RPMI7951 (cell line): ENCODE measurements at places on chromosomes 3 and 15. TPM values are rescaled to one million over a fixed set of nuclear protein-coding genes. Genes with fewer than 3 reads are reported as not detected.

Gene PIERCE2
- total RNA-seq = 9.9 and 11.8 TPM in 2 replicates

DNA sequence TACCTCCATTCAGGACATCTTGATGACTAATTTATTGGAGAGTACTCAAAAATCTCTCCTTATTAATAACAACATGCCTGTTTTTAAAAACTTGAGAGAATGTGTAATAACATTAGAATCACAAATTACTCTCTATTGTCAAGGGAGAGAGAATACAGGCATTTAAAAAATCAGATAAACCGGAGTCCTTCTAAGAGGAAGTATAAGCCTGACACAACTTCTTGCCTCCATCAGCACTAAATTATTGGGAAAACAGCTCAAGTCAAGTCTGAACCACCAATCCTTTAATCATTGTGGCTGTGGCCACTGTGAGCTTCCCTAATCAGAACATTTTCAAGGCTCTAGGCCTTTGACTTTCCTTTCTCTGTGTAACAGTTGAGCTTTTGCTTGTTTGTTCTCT lies 38.0 kb downstream of the SSR3 start:
- no peak for DNase-seq

GRCh38 chr3:197499427-197499826 lies 56.3 kb downstream of the BDH1 start:
- DNase-seq = peak; percentile 83

- no peak for DNase-seq
Observed at GRCh38 chr15:87760547-87761314, 495.8 kb downstream of the NTRK3 start.

Gene GPR176
- 44.5 and 50.8 TPM in 2 replicates for total RNA-seq

DNA sequence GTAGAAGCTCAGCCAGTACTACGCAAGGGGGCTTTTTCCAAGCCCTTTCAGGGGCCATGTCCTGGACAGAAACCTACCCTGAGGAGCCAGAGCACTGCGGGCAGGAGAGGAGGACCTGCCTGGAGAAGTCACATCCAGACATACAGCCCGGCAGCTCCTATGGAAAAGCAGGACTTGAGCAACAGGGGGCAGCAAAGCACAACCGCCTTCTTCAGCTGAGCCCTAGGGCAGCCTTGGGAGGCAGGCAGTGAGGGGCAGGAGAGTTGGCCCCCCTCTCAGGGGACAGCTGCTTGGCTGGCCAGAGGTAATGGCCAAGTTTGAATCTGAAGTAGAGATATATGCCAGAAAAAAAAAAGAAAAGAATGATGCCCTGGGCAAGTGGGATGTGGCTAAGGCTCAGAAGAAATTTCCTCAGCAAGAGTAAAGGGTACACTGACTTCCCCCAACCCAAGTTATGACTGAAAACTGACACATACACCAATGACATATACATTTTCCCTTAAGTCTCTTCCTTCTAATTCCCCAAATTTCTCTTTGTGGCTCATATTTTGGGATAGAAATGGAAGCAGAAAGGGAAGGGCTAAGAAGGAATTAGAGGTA lies 56.9 kb downstream of the CYP19A1 start:
- peak; percentile 55 for DNase-seq

- DNase-seq = no peak
Observed at GRCh38 chr3:194339356-194339755, 11.8 kb downstream of the CPN2 start.

DNA sequence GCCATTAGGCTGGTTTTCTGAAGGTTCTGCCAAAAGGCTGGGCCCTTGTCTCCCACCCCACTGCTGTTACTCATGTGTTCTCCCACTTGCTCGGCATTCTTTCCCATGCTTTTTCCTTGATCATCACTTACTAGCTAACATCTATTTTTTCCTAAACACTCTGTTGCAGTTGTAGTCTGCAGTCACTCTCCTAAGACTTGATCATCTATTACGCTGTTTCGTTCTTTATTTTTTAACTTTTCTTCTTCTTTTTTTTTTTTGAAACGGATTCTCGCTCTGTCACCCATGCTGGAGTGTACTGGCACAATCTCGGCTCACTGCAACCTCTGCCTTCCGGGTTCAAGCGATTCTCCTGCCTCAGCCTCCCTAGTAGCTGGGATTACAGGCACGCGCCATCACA lies 176.3 kb downstream of the IGF1R start:
- DNase-seq = no peak

GRCh38 chr3:28139288-28139687 lies 102.1 kb upstream of the CMC1 start:
- no peak for DNase-seq

- peak; percentile 41 for DNase-seq
Observed at GRCh38 chr3:161221806-161222600, 892 bp downstream of the NMD3 start.

DNA sequence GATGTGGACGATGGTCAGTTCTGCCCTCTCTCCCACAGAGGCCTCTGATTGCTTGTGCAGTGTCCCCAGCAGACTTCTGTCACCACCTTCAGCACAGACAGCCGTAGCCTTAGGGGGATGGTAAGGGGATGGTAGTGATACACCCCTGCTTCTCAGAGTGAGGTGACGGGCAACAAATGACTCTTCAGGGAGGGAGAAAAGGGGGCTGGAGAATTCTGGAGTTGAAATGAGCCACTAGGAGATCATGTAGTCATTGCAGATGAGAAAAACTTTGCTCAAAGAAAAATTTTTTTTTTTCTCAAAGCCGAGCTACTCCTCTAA lies 29.6 kb upstream of the TIMP4 start:
- DNase-seq = no peak

Gene MYZAP
- 0.24 and 0.29 TPM in 2 replicates for total RNA-seq

DNA sequence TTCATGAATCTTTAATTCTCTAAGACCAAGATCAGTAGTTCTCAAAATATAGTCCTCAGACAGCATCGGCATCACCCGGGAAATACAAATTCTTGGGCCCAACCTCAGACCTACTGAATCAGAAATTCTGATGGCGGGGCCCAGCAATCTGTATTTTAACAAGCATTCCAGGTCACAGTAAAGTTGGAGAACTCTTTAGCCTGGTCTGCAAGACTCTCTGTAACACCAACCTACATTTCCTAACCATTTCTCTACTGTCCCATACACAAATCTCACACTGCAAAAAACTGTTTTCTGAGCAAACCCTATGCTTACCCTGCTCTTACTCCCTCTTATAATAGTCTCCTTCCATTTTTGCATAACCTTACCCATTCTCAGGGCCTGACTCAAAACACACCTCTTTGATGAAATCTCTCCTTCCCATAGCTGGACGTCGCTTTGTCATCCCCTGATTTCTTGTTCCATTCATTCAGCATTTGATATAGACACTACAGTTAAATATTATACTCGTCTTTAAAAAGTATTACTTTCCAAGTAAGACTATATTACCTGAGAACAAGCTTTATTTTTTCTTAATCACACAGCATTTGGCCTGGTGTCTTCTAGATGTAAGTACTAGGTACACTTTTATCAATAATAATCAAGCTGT lies 83.3 kb upstream of the MYO5C start:
- no peak for DNase-seq

- peak; percentile 37 for DNase-seq
Observed at GRCh38 chr15:77877869-77878577, 199.5 kb downstream of the TBC1D2B start.

DNA sequence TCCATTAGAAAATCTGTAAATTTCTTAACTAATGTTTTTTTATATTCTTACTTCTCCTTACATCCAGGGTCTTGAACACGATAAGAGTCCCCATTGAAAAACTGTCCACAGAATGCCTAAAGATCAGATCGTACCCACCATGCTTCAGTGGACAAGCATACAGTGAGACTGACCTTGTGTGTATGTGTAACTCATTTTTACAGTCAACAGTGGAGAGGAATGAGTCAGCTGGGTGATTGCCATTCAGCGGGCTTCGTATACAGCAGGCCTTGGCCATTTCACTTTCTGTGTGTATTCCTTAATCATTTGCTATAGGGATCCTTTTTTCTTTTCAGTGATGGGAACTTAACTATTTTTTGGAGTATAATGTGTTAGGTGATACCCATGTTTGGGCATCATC lies 10.6 kb downstream of the PARP14 start:
- peak; percentile 83 for DNase-seq

DNA sequence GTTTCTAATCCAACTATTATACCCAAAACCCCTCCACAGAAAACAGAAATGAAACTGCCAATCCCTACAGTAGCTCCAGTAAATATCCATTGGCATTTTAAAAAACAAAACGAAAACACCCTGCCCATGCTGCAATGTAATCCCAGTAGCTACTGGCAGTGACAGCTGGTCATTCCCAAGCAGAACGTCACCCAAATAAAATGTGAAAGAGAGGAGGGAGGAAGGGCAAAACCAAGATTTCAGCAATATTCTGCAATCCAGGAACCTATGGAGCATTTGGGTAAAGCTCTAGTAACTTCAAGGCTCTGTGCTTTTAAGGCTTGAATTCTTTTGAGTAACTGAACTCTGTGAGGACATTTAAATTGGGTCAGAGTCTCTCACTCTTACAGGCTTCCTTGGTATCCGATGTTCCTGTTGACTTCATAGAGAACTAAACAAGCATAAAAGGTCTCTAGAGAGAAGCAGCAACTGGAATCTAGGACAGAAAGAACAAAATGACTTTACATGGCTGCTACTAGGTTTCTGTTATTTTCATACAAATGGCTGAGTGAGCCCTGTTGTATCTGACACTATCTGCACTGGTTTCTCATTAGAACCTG lies 136.2 kb downstream of the TNIK start:
- DNase-seq = peak; percentile 64

GRCh38 chr3:128335621-128336296 lies 130.9 kb downstream of the DNAJB8 start:
- DNase-seq = no peak

DNA sequence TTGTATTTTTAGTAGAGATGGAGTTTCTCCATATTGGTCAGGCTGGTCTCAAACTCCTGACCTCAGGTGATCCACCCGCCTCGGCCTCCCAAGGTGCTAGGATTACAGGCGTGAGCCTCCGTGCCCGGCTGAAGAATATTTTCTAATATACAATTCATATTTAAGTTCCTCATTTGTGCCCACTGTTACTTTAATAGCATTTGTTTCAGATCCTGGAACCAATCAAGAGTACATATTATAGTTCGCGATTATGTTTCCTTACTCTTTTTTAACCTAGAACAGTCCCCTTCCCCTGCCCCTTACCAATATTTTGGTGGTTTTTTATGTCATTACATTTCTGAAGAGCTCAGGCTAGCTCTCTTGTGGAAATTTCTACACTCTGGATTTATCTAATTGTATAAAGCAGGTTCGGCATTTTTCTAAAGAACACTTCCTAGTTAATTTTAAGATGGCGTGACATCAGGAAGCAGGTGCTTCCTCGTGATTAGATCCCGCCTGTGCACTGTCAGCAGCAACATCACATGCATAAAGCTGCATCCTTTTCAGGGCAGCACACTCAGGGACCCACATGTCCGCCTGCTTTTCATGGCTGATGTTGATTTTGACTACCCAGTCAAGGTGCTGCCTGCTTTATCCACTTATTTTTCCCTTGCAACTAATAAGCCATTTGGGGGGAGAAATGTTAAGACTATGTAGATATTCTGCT lies 88.7 kb upstream of the EPHB3 start:
- DNase-seq = no peak

DNA sequence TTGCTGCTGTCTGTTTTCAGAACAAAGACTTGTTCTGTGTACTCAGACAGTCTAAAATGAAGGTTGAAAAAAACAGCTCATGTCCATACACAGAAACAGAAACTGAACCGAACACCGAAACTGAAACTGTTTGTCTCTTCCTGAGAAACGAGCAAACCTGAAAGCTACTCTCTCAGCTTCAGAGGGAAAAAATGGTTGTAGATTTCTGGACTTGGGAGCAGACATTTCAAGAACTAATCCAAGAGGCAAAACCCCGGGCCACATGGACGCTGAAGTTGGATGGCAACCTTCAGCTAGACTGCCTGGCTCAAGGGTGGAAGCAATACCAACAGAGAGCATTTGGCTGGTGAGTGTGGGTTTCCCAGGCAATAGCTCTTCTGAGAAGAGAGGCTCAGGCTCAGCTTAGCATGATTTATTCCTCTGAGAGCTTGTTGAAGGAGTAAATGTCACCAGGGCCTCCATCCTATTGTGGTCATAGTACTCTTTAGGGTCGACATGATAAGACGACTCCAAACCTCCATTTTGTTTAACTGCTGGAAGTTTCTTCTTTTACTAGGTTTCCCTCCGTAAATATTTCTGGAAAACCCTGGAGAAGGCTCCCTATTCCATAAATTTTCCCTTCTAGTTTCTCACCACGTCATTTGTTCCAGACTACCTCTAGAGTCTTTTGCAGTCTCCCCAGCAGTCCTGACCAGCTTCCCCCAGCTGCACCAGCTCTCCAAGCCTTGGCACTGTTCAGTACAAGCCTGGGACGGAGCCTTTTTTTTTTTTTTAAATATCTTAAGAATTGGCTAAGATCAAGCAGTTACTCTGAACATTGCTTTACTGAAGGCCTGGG lies at the start of gene RTP4:
Gene RTP4 (plus strand): TSS at position 135 of the 838 bp plus-strand sequence. CDS start 57 bp downstream, at position 192.
- DNase-seq = peak; percentile 79

Gene CASR
- not detected in 2 replicates for total RNA-seq
